ENCODE measurements at places on chromosomes 6 and 20. TPM values are rescaled to one million over a fixed set of nuclear protein-coding genes. Genes with fewer than 3 reads are reported as not detected.

The ATP6V1G2 gene
- total RNA-seq, result 1.5 TPM

The IMPG1 gene
- not detected for total RNA-seq

The BHLHE23 gene
- total RNA-seq, result not detected

The GLP1R gene
- not detected for total RNA-seq

The GABBR1 gene
- 4.3 TPM for total RNA-seq

The PNRC1 gene
- 9.8 TPM for total RNA-seq

The ATP5F1E gene
- 26.1 TPM for total RNA-seq

The TGM3 gene
- not detected for total RNA-seq

The SEMG1 gene
- not detected for total RNA-seq

The SIRPD gene
- total RNA-seq, result not detected

The DTNBP1 gene
- total RNA-seq, result 18.9 TPM

The LRRN4 gene
- 0.15 TPM for total RNA-seq

The TBPL1 gene
- total RNA-seq, result 69.7 TPM

The MICB gene
- total RNA-seq, result 24.9 TPM

The WFDC12 gene
- total RNA-seq, result not detected

The SIRPA gene
- total RNA-seq, result 11.5 TPM
